ENCODE measurements at places on chromosomes 5 and 9.

- DNase-seq, result no peak
Measured at GRCh38 chr5:176383961-176384360, 4.4 kb downstream of the NOP16 start.

GRCh38 chr5:139817362-139817761 lies 21.8 kb downstream of the PSD2 start:
- DNase-seq, result no peak

DNA sequence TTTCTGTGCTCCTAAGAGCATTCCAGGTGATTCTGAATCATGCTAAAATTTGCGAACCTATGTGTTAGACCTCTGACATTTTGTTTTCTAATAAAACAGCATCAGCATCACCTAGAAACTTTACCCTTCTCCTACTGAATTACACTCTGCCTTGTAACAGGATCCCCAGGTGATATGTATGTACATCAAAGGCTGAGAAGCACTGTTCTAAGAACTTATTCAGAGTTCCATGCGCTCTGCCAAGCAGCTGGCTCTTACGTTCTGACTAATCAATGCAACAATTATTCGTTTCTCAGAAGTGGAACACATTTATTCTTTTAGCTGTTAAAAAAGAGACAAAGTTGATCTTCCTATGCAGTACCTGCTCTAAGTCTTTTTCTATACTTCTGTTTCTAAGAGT lies 228.6 kb downstream of the SLF1 start:
- DNase-seq, result no peak

- no peak for DNase-seq
Measured at GRCh38 chr5:14672082-14672481, 7.6 kb downstream of the OTULIN start.

Data from fibroblast of the conjunctiva (primary cell).